ENCODE measurements at places on chromosomes 1 and 21.

- DNase-seq: no peak
Measured at GRCh38 chr1:18955131-18955440, 1.4 kb downstream of the IFFO2 start.

DNA sequence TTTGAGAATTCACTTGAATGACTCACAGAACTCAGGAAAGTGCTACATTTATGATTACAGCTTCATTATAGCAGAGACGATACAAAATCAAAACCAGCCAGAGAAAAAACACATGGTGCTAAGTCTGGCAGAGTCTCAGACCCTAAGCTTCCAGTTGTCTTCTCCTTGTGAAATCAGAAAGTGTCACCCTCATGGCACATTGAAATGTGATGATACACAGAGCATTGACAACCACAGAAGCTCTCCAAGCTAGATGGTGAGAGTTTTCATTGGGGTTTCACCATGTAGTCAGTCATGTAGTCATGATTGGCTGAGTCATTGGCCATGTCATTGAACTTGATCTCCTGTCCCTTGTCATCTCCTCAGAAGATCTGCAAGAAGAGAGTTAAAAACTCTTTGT is 526.6 kb downstream of the MRPL39 start:
- no peak for DNase-seq

GRCh38 chr1:51329443-51330325 is 678 bp downstream of the TTC39A start:
- DNase-seq: no peak

DNA sequence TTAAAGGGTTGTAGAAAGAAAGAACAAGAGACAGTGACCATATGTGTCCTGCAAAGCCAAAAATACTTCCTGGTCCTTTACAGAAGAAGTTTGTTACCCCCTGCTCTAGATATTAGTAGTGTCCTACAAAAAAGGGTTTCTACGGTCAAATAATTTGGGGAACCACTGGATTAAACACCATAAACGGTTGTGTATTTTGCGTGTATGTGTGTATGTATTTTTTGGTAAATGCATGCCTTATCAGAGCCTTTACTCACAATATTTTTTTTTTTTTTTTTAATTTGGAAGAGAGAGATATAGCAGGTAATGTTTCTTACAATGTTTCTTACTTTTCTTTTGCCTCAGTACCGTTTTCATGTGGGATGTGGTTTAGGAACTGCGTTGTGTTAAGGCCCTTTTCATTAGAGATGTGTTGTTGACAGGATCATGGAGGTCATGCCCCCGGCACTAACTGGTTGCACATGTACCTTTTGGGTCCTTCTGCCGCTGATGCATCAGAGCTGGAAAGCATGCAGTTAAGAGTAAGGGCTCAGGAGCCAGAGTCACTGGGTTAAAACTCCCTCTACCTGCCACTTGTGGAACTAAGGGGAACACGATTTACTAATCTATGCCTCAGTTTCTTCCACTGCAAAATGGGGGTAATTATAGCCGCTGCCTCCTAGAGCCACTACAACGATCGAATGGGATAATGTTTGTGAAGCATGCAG is 234.6 kb upstream of the KAZN start:
- no peak for DNase-seq

- DNase-seq: no peak
Measured at GRCh38 chr1:18217398-18218043, 109.9 kb downstream of the IGSF21 start.

DNA sequence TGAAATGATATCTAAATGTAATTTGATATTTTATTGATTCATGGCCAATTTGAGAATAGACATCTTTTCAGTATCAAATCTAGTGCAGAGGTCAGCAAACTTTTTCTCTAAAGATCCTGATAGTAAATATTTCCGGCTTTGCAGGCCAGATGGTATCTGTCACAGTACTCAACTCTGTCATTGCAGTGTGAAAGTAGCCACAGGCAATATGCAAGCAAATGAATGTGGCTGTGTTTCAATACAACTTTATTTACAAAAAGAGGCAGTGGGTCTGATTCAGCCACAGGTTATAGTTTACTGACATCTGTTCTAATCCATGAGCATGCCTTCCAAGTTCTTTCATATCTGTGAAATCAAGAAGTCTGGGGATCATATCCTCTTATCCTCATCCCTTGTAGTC is 221.2 kb downstream of the PRDM2 start:
- DNase-seq: no peak

DNA sequence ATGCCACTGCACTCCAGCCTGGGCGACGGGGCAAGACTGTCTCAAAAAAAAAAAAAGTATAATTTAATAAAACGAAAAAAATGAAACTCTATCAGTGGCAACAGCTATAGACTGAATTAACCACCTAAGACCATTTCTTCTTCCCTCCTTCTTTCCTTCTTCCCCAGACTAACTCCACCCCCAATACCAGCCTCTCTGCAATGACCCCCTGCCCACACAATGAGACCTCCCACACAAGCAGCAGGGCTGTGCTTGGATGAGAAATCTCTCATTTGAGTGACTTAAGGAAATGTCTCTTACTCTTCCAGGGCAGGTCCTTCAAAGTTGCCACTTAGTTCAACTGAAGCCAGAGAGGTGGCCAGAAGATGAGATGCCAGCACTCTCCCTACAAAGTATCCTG is 94.5 kb upstream of the SYT6 start:
- DNase-seq: no peak

DNA sequence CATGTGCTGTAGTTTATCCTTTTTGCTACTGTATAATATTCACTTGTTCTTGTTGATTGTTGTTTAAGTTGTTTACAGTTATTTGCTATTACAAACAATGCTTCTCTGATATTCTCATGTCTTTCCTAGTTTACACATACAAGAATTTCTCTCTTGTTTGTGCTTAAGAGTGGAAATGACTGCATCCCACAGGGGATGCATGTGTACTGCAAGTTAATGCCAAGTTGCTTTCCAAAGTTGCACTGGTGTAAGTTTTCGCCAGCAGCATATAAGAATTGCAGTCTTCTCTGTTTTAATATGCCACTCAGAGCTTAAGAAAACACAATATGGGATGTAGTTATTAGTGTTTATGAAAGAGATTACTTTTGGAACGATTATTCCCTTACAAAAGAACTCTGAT is 97.7 kb downstream of the NEK7 start:
- no peak for DNase-seq

DNA sequence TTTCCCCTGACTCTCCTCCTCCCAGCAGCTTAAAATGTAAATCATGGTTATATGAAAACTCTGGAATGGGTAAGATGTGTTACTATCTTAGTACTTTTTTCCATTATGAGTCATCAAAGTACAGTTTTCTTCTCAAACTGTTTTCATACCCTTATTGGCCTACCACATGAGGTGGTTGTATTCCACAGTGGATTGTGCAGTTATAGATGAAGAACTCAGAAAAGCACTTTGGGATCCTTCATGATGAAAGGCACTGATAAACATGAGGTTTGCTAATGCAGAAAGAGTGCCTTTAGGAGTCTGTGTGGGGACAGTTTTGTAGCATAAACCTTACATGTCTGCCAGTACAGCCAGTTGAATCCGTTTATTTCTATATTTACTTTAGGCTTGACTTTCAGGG is 32.0 kb upstream of the MYOCOS start:
- DNase-seq: no peak

GRCh38 chr1:17045634-17046333 is 8.0 kb downstream of the SDHB start:
- no peak for DNase-seq

All from cerebellar nuclear complex (tissue), 1 donor.